ENCODE measurements at places on chromosomes 16 and 17.

- no peak for DNase-seq
Measured at GRCh38 chr17:21125862-21126261, 902 bp upstream of the DHRS7B start.

DNA sequence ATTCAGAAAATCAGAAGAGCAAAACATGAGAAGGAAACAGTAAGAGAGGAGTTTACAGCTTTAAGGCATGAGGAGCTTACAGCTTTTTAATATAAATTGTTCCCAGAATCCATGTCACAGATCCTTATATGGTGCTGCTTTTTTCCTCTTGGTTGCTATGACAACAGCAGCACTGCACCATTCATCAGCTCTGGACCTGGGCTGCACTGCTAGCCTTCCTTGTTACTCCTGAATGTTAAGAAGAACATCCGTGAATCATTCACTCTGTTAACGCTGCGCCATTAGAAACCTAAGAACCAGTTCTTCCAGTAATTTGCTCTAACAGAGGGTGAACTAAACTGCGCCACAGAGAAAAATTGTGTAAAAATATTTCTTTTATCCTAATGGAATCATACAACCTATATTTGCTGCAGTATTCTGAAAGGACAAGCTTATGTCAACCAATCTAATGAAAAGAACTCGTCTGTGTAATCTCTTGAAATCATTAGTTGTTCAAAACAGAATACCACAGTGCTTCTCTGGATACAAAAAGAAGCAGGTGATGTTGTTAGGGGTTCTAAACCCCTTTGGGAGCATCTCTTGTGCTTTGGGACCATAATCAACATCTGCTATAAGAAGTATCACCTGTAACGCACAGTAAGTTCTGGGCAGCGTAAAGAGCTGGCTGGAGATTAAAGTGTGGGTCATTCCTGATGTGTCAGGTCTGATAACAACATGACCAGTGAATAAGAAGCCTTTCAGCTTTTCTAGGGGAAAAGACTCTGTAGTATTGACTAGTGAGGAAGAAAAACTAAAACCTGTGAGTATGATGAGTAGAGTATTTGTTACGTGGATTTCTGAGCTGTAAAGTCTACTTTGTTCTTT is 151.2 kb downstream of the TANC2 start:
- no peak for DNase-seq

- no peak for DNase-seq
Measured at GRCh38 chr17:18176176-18176575, 7.5 kb upstream of the ALKBH5 start.

- DNase-seq: no peak
Measured at GRCh38 chr16:47584464-47585225, 123.5 kb downstream of the PHKB start.

GRCh38 chr17:30199600-30199999 is 35.9 kb downstream of the SLC6A4 start:
- no peak for DNase-seq

- DNase-seq: no peak
Measured at GRCh38 chr16:70662991-70663523, 16.7 kb downstream of the IL34 start.

- DNase-seq: no peak
Measured at GRCh38 chr16:17563323-17564091, 92.7 kb upstream of the XYLT1 start.

GRCh38 chr17:29931231-29931932 is 1.4 kb upstream of the SSH2 start:
- DNase-seq: peak; percentile 67

DNA sequence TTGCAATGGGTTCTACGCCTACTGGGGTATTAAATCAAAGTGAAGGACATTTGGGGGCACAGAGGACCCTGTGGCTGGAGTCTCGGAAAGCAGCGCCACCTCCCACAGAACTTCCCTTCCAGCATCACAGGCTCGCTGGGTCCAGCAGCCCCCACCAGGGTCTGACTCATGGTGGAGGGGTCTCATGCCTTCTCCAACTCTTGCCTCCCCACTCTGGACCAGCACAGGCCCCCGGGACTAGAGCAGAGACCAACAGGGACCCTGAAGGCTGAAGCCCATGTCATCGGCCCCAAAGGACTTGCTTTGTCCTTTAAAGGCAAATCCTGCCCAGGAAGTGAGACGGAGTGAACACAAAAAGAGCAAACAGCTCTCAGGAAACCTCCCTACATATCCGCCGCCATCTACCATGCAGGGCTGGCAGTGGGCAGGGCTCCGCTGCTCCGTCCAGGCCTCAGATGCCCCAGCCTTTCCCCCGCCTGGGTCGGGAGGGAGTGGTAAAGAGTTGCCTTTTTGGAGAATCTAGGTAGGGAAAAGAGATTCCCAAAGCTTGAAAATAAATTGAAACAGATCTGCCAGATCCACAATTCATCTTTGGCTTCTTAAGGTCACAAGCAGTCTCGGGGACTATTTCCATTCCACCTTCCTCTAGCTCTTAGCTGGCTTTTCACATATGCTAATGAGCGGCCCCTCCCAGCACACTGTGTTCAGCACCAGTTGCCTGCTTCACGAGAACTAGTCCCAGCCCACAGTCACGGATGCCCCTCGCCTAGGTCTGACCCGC is 2.1 kb upstream of the GPRC5C start:
- no peak for DNase-seq

GRCh38 chr17:8599351-8600011 is 31.0 kb downstream of the MYH10 start:
- DNase-seq: no peak

GRCh38 chr16:11253009-11253994 is 2.7 kb downstream of the SOCS1 start:
- no peak for DNase-seq

- no peak for DNase-seq
Measured at GRCh38 chr16:59411961-59412841, 678.1 kb upstream of the GOT2 start.
